RWPE1 (cell line): ENCODE measurements at places on chromosomes 2 and 18.
A peak's percentile ranks its signal among the peaks of the same experiment; 100 is the strongest.

DNA sequence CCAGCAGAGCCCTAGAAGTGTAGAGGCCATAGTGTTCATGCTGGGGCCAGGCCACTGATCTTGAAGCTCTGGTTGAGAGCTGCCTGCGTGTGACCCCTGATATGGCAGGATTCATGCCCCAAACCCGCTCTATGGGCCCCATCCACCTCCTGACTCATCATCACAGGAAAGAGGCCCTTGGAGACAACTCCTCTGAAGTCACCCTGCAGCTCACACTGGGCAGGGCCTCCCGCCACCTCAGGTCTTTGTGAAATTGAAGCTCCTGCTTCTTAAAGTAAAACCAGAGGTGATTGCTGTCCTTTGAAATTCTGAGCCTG lies 12.0 kb upstream of the TUBB6 start:
- DNase-seq, result no peak

- DNase-seq, result no peak
Measured at GRCh38 chr2:39938035-39938835, 159.2 kb upstream of the THUMPD2 start.

DNA sequence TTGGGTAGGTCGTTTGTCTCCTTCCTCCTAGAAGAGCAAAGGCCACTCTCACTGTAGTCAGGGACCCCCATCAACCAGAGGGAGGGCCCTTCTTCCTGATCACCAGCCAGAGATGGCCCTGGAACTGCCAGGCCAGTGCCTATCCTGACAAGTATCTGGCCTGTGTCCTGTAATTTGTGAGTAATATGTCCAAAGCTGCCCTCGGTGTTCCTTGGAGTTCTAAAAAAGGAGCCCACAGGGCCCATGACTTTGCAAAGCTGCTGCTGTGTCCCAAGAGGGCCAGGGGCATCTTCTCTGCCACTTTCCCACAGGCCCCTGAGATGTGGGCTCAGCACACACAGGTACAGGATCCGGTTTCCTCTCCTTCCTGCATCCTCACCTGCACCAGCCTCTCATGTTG lies 212.4 kb downstream of the SEPTIN10 start:
- no peak for DNase-seq

DNA sequence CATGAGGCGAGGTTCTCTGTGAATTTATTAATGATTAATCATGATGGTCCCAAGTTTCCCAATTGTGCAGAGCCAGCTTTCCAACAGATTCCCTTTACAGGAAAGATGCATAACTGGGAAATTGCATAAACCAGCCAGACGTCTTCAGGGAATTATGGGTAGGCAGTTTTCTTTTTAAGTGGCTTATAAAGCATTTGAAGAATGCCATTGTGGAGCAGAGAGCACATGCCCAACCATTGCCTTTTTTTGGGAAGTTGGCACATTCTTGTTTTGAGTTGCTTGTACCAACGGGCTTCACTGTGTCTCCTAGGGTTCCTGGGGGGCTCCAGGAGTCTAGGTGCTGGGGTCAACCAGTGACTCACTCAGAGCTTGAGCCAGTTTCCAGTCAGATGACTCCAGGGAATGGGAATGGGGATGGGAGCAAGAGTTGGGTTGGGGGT lies 231.7 kb upstream of the FOSL2 start:
- DNase-seq, result peak; percentile 42

DNA sequence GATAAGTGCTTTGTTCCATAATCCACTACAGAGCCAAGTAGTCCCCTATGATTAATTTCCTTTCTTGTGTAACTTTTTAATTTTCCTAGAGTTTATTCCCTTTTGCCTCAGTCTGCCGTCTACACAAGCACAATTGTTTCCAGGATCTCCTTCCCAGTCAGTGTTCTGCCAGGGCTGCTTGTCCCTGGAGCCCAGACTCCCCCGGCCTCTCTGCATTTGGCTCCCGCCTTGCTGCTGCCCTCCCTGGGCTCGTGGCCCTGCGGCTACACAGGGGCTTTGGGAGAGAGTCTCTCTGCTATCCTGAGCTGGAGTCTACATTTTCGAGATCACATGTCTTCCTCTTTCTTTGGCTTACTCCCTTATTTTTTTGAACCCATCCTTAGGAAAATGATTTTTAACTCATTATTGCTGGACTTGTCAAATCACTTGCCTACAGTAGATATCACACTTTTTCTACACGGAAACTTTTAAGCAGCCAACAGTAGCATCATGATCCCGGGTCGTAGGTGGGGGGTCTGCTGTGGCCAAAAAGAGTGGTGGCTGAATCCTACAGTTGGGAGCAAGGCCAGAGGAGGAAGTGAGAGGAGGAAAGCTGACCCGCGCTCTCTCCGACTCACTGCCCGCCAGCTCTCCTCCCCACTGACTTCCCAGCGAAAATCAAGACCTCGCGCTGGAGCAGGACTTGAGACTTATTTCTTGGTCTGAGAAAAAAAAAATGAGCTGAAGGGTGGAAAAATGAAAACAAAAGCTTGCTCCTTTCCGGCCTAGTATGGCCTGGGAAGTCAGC lies 9.4 kb downstream of the FBLN7 start:
- DNase-seq, result no peak

GRCh38 chr18:22108674-22109073 lies 60.7 kb upstream of the GATA6 start:
- no peak for DNase-seq

GRCh38 chr2:240358821-240359397 lies 76.6 kb upstream of the GPC1 start:
- no peak for DNase-seq

DNA sequence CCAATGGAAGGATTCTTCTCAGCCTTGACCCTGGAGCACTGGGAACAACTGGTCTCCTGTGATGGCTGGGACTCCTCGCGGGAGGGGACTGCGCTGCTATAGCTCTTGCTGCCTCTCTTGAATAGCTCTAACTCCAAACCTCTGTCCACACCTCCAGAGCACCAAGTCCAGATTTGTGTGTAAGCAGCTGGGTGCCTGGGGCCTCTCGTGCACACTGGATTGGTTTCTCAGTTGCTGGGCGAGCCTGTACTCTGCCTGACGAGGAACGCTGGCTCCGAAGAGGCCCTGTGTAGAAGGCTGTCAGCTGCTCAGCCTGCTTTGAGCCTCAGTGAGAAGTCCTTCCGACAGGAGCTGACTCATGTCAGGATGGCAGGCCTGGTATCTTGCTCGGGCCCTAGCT lies 28.8 kb downstream of the LIPG start:
- no peak for DNase-seq

GRCh38 chr18:22180722-22181121 lies 11.3 kb downstream of the GATA6 start:
- no peak for DNase-seq

GRCh38 chr18:8771930-8772329 lies 66.6 kb downstream of the MTCL1 start:
- DNase-seq, result no peak

DNA sequence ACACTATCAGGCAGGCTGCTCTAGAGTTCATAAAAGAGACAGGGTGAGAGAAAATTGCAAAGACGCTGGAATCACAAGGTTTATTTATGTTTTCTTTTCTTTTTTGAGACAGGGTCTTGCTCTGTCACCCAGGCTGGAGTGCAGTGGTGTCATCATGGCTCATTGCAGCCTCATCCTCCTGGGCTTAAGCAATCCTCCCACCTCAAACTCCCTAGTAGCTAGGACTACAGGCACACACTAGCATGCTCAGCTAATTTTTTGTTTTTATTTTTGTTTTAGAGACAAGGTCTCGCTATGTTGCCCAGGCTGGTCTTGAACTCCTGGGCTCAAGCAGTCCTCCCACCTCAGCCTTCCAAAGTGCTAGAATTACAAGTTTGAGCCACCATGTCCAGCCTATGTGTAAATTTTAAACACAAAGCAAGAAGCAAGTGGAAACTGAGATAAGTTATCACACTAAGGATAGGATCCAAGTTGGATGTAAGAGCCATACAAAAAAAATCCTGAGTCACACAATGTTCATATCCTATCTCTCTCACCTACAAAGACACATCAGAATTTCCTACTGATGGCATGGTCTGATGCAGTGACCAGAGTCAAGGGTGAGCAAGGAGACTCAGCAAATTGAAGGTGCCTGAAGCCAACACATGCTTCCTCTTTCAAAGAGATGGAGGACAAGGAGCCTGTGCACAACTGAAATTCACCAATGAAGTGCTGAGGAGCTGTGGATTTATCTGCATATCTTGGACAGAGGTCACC lies 31.4 kb downstream of the MYL12B start:
- DNase-seq, result no peak

DNA sequence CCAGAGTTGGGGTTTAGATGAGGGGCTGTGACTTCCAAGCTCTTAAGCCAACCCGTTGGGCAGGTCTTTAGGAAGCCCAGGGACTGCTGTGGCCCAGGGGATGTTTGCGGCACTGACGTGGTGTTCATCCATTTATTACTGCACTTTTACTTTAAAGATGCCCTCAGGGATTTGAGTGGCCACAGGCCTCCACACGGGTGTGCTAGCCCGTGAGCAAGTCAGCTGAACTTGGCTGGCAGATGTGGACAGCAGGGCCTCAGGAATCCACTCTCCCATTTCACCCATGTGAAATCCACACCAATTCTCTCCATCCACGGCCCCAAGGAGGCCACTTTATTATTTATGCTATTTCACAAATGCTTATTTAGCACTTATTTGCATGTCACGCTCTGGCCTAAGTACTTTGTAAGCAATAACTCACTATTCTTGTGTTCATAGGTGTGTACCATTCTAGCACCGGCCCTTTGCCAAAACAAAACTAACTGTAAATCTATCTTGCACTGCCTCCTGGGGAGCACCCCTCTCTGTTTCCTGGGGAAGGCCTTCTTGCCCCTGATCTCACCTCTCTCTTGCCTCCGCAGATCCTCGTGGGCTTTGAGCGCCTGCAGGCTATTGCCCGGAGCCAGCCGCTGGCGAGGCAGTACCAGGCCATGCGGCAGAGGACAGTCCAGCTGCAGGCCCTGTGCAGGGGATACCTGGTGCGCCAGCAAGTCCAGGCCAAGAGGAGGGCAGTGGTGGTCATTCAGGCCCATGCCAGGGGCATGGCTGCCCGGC lies 39.1 kb upstream of the GPR17 start:
- DNase-seq, result no peak
